Activated CD8-positive, alpha-beta memory T cell treated with anti-CD3 and anti-CD28 coated beads for 4 hours (primary cell): ENCODE measurements at places on chromosomes 3 and 15.

GRCh38 chr3:16309558-16309957 lies 44.5 kb downstream of the OXNAD1 start:
- DNase-seq, result no peak

DNA sequence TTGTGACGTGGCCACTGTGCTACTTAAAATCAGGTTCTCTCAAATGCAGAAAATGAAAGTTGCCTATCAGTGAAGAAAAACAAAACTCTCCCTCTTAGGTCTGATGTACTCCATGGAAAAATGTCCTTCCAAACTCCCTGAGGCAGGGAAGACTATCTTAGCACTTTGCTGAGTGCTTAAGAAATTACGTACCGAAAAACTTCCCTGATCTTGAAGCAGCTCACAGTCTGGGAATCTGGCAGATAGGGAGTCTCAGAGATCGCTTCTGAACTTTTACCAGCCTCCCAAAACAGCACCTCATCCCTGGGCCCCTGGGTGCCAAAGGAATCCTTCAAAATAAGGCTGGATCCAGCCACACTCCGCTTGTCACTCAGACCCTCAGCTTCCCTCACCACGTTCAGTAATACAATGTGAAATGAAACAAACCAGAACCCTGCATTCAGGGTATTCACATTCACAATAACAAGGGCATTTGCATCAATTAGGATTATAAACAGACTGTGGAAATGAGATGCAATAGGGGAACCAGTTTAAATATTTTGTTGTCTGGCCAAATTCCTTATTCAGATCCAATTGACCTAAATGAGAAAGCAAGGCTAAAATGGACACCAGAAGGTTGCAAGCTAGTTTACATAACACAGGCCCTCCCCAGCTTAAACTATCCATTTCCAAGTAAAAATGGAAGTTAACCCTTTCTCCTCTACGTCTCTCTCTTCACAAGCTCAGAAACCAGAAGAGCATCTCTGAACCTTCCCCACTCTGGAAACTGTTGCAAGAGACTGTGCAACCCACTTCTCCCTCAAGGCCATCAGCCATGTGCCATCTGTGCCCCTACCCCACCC lies 20.9 kb downstream of the OSBPL10 start:
- no peak for DNase-seq

DNA sequence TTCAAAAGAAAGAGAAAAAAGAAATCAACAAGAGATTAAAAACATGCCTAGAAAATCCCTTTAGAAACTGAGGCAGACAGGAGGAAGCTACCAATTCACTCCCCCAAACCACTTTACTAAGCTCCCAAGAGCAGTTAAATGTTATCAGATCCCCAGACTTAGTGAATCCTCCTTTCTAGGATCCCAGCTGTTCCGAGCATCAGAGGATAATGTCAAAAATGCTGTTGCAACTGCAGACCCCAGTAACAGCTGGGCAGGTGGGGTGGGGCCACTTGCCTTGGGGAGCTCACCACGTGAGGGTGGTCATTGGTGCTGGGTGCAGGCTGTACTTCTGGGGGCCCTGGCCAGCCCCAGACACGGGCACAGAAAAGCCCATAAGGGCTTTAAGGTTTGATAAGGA lies 9.1 kb downstream of the POMGNT2 start:
- no peak for DNase-seq

GRCh38 chr15:42691308-42691707 lies 45.6 kb downstream of the CDAN1 start:
- no peak for DNase-seq

DNA sequence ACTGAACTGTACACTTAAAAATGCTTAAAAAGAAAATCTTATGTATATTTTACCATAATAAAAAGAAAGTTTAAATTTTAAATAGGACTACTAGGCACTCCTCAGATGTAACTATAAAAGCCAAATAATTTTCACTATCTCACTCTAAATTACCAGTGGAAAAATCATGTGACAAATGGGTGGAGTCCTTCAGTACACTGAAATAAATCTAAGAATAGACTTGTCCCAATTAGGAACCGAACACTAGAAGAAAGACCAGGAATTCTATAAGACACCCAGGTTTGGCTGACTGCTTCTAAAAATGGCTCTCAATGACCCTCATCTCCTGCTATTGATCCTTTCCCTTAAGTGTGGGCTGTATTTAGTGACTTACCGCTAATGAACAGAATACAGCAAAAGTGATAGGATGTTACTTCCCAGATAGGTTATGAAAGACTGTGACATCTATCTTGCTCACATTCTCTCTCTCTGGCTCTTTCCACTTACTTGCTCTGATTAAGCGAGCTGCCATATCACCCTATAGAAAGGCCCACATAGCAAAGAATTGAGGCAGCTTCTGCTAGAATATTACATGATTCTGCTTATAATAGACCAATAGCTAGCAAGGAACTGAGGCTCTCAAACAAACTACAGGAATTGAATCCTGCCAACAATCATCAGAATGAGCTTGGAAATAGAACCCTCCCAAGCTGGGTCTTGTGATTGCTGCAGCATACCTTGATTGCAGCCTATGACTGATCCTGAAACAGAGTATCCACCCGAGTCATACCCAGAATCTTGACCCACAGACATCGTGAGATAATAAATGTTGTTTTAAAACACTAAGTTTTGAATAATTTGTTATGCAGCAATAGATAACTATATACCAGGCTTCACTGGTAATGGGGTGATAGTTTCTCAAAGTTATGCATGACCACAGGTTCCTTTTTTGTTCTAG lies 16.9 kb downstream of the TTBK2 start:
- DNase-seq, result no peak

- no peak for DNase-seq
Measured at GRCh38 chr3:43178891-43179366, 73.0 kb upstream of the POMGNT2 start.

- DNase-seq, result no peak
Measured at GRCh38 chr3:60584250-60584649, 667.0 kb downstream of the FHIT start.

DNA sequence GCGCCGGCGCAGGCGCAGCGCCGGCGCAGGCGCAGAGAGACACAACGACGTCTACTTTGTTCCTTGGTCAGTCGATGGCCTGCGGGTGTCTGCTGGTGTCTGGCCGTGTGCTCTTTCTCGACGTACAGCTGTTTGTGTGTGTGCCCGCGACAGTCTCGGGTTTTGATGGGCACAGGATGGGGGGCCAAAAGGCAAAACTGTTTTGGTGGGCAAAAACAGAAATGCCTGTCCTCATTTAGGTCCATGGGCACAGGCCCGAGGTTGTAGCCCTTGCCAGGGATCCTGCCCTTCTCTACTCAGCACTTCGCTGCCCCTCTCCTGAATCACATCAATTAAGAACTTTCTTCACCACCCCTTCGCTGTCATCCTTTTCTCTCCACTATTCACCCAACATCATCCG lies 184.8 kb upstream of the CHL1 start:
- DNase-seq, result no peak

DNA sequence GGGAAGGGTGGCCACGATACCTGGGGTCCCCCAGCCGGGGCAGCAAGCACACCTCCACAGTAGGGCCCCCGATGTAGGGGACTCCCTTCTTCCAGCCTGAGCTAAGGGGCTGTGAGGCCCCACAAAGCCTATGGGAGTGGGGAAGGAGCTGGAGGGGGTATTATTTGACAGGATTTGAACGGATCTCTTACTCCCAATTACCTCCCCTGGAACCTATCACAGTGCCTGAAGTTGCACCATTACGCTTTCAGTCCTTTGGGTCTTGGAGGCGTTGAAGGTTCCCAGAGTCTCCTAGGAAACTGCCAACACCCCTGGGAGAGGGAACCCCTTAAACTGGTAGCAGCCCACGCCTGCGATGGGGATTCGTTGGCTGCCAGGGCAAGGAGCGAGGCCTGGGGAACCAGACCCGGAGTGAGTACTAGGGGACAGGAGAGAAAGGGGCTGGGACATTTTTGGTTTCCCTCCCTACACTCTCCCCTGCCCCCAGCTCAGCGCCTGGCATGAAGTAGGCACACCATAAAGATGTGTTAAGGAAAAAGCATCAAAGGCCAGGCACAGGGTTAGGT lies 409 bp upstream of the LHFPL4 start:
- no peak for DNase-seq

DNA sequence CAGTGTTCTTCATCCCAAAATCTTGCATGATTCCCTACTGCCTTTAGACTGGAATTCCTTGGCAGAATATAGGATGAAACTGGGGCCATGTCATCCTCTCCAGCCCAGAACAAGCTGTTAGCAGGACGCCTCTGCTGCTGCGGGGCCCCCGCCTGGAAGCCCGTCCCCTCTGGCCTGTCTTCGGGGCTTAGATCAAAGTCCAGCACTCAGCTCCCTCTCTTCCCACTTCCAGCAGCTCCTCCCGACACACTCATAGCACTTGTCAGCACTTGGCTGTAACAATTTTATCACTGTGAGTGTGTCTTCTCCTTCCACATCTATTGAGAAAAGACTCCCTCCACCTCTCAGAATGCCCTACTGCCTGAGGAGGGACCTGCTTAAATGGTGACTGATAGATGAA lies 112.0 kb upstream of the HACD2 start:
- DNase-seq, result no peak

GRCh38 chr15:48866141-48866563 lies 11.8 kb upstream of the EID1 start:
- no peak for DNase-seq

DNA sequence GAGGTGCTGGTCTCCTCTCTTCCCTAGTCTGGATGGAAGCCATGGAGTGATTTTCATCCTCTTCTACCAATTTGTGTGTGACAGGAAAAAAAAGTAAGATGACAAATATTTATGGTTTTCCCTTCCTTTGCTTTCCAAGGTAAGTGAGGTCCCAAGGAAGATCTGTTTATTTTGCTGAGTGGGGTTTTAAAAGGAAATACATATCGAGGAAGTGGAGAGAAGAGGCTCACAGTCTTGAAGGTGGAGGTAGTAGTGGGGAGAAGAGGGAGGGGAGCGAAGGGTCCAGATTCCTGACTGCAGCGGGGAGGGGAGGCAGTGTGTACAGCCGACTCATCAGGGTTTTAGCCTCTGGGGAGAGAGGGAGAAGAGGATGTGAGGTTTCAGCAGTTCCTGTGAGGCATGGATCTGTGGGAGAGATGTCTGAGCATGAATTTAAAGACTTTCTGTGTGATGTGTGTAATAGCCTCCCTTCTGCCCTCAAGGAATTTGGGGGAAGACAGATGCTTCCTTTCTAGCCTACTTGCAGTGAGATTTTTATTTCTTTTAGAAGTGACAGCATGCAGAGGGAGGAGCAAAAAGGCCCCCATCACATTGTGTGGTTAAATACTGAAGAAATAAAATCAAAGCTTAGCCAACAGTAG lies 272.4 kb downstream of the THRB start:
- no peak for DNase-seq

DNA sequence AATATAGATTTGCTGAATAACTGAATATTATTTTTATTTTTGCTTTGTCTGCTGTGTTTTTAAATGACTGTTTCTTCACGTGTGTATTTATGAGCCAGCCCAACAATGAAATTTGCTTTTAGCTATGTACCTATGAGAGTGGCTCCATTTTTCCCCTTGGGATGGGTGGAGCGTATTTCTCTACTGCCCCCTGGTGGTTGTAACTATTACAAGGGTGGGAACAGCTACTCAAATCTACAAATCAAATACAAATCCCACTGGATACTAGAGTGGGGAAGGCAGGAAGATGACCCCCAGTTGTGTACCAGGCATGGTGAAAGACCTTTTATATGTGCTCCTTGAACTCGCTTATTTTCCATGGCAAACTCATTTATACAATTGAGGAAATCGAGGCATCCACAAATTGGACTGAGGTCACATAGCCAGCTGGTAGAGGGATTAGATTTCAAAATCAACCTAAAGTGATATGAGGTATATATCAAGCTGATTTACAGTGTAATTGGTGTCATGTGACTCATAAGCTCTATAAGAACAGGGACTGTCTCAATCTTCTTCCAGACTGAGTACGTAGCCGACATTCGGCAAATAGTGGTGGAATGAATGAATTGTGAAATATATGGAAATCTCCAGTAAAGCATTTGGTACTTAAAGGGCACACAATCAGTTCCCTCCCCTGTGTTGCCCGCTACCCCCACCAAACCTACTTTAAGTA lies 69.5 kb upstream of the VEPH1 start:
- no peak for DNase-seq

DNA sequence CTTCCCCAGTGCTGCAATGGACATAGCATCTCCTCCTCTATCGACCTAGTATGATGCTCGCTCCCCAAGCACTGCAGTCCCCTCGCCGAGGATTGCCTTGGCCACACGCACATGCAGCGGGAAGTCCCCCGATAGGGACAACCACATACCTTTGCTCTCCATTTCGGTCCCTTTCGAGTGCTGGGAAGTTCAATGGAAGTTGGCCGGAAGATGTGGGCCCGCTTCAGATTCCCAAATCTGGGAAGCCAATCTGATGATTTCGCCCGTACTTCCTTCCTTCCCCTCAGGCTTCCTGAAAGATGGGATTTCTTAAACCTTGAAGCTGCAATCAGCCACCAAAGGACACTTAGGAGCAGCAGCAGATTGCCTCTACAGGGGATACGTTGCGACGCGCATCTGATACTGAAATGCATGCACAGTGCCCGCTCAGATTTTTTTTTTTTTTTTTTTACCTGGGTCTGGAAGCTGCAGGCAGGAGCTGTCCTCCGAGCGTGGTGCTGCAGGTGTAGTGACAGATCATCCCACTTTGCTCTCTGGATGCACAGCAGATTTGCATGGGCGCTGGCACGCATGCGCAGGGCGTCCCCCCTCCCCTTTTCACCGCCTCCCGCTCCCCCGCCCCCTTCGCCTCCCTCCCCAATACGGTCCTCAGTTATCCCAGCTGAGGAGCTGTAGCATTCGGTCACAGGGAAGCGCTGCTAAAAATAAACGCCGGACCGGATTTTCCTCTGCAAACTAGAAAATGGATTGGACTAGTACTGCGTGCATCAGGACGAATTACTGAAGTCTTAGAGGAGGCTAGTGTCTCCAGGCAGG lies at the start of gene FGF12:
Gene FGF12 (minus strand): TSS at position 510 of the 816 bp plus-strand sequence.
- no peak for DNase-seq

DNA sequence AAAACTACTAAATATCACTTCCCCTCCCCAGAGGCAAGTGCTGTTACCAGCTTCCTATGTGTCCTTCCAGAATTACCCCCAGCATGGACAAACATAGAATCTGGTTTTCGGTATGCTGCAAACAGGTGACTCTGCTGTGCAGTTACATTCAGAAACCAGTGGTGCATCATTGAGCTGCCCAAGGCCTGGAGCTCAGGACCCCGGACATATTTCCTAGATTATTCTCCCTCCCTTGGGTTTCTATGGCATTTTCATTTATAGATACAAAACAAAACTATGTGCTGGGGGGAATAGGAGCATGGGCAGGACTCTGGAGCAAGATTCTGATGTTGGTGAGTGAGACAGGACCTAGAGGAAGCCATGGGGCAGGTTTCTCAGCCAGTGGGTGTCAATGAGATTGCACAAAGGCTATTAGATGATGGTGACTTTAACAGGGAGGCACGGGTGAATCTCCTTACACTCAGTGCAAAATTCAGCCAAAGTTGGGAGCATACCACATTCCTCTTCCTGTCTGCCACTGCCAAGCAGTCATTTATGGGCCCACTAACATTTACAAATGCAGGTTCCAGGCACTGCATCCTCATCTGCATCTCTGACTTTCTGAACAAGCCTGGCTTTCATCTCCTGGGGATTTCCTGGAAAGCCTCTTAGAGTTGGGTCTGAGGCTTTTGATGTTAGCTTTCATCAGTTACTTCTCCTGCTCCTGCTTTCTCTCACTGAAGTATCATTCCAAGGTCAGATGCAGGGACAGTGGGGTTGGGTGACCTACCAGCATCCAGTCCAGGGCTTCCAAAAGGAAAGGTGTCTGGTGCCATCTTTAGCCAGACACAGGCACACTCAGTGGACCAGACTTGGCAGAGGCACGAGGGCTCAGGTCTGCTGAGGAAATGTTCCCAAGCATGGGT lies 44.5 kb downstream of the CMTM7 start:
- no peak for DNase-seq
